GM12878 (cell line): ENCODE measurements at places on chromosomes 3 and 15. TPM values are rescaled to one million over a fixed set of nuclear protein-coding genes. Genes with fewer than 3 reads are reported as not detected.

SKOR1 gene
- total RNA-seq = 0.35 and 0.36 TPM in 2 replicates

SCG5 gene
- 0.53 and 0.62 TPM in 2 replicates for total RNA-seq

REC114 gene
- not detected in 2 replicates for total RNA-seq

- no peak overlapping the region for H3K4me3 ChIP-seq
- DNase-seq = no peak
- no peak overlapping the region for H3K27ac ChIP-seq
- H3K4me1 ChIP-seq = no peaks in the 10 kb centered on the region
- no peaks in the 10 kb centered on the region for H3K27me3 ChIP-seq
- no peaks in the 10 kb centered on the region for H3K36me3 ChIP-seq
Observed at GRCh38 chr3:39443530-39443929, 23.9 kb upstream of the MOBP start.

CPNE9 gene
- not detected in 2 replicates for total RNA-seq

DNA sequence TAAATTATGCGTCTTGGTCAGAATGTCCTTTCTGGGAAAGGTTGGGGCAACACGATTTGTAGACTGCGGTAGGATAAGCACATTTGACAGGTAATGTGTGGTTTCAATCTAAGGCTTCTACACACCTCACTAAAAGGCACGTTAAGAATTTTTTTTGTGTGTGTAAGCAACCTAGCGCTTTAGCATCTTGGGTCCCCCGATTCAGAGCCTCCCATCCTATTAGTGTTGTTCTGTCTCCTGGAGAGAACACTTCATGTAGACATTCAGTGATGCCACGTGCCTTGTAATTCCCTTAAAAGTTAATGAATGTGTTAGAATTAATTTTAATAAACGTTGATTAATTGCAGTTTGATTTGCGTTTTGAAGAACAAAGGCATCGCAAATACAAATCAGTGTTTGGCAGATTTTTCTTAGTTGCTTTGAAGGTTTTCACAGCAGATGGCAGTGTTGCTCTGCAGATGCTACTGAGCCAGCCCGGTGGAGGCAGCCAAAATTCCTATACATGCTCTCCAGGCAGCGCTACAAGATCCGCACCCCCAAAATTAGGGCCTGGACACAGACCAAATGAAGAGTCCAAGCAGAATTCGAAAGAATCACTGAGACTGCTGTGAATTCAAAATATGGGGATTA lies 63.5 kb downstream of the OTOL1 start:
- no peak for DNase-seq
- 0 out of 2 replicates have a peak, but pooled peaks cover 3% of the 10 kb centered on the region for H3K27me3 ChIP-seq
- H3K4me1 ChIP-seq = no peaks in the 10 kb centered on the region
- H3K27ac ChIP-seq = no peak overlapping the region

DNA sequence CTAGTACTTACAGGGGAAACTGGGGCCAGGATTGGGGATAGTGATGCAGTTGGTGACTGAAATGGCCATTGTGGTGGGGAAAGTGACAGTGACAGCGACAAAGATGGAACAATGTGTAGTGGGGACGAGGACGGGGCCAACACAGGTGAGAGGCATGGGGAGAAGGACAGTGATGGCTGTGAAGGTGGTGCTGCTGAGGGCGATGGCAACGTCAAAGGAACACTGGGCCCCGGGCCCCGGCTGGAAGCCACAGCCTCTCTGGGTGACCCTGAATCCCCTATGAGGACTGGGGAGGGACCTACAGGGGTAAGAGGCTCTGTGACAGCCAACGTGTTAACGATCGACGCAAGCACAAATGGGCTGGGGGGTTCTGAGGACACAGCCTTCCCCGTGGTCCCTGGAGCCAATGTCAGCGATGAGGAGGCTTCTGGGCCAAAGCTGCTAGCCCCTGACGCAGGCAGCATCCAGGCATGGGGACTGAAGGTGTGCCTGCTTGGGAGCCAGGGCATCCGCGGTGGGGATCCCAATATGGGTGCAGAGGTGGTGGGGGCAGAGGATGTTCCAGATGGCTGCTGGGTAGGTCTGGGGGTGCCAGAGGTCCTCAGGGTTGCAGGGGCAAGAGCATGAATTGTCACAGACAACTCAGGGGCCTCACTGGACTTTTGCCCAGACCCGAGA lies 25.2 kb upstream of the GOLGA6C start:
- no peak overlapping the region for H3K27ac ChIP-seq
- no peak overlapping the region for H3K4me3 ChIP-seq
- peaks cover 2% of the 10 kb centered on the region; the same call in 1 of the 2 replicates for H3K27me3 ChIP-seq
- H3K4me1 ChIP-seq = no peaks in the 10 kb centered on the region
- no peak for DNase-seq
- H3K36me3 ChIP-seq = no peaks in the 10 kb centered on the region

- no peak overlapping the region for H3K27ac ChIP-seq
- H3K4me1 ChIP-seq = peaks cover 9% of the 10 kb centered on the region; the same call in 1 of the 2 replicates
- peaks cover 3% of the 10 kb centered on the region for H3K36me3 ChIP-seq
- H3K4me3 ChIP-seq = no peak overlapping the region
Observed at GRCh38 chr15:89104172-89104564, 15.9 kb downstream of the ABHD2 start.

PRTG gene
- 0.03 TPM in 1 of 2 replicates, not detected in the other for total RNA-seq

GRCh38 chr3:156792945-156793344 lies 33.2 kb upstream of the LEKR1 start:
- peaks cover 7% of the 10 kb centered on the region for H3K4me1 ChIP-seq
- H3K36me3 ChIP-seq = no peaks in the 10 kb centered on the region; the same call in 1 of the 2 replicates
- no peaks in the 10 kb centered on the region for H3K27me3 ChIP-seq

DNA sequence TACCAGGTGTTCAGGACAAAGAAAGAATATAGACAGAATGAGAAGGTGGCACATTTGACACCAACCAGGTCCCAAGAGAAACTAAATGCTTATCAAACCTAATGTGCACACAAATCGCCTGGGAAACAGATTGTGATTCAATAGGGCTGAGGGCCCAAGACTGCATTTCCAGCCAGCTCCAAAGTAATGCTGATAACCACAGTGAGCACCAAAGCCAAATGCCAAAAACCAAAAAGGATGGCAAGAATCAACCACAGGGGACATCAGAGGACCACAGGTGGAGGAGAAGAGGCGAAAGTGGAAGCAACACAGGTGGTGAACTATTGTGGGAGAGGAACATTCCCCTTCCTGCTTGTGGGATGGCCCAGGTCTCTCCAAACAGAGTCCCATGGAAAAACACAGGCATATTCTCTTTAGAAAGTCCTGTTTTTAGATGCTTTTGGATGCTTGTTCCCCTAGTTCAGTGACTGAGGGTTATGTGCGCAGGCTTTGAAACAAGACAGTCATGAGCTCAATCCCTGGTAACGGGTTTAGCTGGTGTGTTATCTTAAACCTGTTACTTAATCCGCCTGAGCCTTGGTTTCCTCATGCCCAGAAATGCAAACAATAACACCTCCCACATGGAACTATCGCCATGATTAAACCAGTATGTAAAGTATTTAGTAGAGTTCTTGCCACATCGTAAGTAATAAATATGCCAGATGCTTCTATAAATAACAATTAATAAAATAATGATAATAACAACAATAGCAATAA lies 241.7 kb downstream of the ATP8B4 start:
- H3K27me3 ChIP-seq = no peaks in the 10 kb centered on the region
- no peak overlapping the region for H3K4me3 ChIP-seq
- no peaks in the 10 kb centered on the region for H3K36me3 ChIP-seq
- DNase-seq = no peak
- H3K27ac ChIP-seq = no peak overlapping the region
- H3K4me1 ChIP-seq = no peaks in the 10 kb centered on the region

DNA sequence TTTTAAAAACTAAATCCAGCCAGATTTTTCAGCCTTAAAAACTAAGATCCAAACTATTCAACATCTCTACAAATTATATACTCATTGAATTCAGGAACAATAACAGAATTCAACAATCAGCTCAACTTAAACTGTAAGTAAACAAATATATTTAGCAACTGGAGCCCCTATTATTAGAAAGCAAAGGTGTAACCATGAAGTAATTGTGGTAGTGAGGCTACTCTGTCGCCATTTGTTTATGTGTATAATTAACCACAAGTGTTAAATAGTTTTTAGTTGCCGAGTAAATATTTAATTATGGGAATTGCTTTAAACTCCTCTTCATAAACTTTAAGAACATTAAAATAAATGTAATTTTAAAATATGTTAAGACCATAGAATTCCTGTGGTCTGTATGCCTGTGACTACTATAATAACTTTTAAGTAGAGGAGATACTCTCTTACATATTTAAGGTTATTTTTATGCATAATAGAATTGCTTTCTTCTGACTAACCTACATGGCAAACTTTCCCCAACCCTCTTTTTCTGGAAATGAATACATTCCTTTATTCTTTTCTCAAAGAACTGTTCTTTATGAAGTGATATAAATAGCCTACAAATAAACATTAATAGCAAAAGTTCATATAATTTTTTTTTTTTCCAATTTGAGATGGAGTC lies 51.2 kb downstream of the MFN1 start:
- no peaks in the 10 kb centered on the region for H3K4me1 ChIP-seq

DNA sequence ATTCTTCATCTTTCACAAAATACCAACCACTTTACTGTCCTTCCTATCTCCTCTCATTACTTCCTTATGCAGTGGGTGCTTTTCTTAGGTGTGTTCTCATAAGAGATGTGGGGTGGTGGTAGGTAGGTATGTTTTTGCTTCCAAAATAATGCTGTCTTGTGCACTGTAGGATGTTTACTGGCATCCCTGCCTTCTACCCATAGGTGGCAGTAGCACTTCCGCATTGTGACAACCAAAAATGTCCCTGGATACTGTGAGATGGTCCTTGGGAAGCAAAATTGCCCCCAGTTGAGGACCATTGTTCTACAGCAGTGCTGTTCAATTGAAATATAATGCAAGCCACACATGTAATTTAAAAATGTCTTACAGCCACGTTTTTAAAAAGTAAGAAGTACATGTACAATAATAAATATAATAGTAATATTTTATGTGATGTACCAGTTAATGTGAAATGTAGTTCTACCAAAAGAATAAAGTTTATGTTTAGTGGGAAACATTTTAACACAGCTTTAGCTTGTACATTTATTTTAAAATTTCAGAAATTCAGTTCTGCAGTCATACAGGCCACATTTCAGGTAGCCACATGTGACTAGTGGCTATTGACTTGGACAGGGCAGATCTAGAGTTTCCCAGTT lies 75.2 kb downstream of the NEO1 start:
- H3K4me3 ChIP-seq = no peak overlapping the region
- no peaks in the 10 kb centered on the region for H3K36me3 ChIP-seq
- H3K4me1 ChIP-seq = no peaks in the 10 kb centered on the region
- H3K27me3 ChIP-seq = no peaks in the 10 kb centered on the region
- H3K27ac ChIP-seq = no peak overlapping the region

NDUFB4 gene
- 155 and 159 TPM in 2 replicates for total RNA-seq
